ENCODE measurements at places on chromosomes 16 and 17.
A peak's percentile ranks its signal among the peaks of the same experiment; 100 is the strongest.

DNA sequence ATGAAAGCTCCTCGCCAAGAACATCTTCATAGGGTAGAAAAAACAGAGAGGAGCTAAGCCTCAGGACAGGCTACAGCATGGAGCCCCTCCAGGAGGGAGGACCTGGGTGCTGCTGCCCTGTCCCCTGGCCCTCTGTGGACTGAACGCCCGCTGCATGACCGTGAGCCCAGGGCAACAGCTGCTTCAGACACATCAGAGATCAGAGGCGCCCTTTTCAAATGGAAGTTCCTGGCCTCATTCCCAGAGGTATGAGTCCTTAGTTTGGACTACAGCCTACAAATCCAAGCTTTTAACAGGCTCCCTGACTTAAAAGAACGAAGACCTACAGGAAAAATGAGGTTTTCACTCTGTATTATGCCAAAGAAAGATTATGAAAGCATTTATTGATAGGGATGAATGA is 48.5 kb downstream of the ZNF18 start:
- DNase-seq, result no peak

DNA sequence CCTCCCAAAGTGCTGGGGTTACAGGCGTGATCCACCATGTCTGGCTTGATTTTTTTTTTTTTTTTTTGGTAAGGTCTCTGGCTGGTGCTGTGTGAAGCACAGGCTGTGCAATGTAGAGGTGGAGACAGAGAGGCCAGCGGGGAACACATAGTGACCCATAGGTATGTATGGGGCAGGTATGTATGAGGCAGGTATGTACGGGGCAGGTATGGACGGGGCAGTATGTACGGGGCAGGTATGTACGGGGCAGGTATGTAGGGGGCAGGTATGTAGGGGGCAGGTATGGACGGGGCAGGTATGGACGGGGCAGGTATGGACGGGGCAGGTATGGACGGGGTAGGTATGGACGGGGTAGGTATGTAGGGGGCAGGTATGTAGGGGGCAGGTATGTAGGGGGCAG is 5.0 kb downstream of the RPL3L start:
- DNase-seq, result no peak

GRCh38 chr16:81419806-81420205 is 24.8 kb upstream of the CMIP start:
- no peak for DNase-seq

- DNase-seq, result no peak
Observed at GRCh38 chr17:72357764-72358365, 237.0 kb downstream of the SOX9 start.

GRCh38 chr16:83615141-83615952 is 192.4 kb upstream of the HSBP1 start:
- DNase-seq, result no peak

- DNase-seq, result no peak
Observed at GRCh38 chr16:396605-397004, 394 bp upstream of the NME4 start.

DNA sequence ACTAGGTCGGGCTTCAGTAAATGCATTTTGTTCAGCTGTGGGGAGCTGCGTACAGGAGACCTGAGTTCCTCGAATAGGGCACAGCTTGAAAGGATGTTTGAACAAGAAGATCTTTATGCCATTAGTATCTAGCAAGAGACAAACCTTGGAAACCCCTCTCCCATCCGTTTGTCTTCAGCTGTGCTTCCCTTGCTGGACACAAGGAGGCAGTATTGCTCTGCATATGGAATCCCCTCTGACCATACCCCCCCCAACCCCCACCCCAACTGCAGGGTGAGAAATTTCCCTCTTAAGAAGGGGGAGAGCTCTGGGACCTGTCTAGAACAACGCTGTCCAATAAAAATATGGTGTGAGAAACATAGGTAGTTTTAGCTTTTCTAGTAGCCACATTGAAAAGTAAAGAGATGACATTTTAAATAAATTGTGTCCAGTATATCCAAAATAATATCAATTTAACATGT is 1.6 kb downstream of the MRM1 start:
- peak; percentile 54 for DNase-seq

- no peak for DNase-seq
Observed at GRCh38 chr16:4283441-4283840, 10.6 kb upstream of the TFAP4 start.

- no peak for DNase-seq
Observed at GRCh38 chr17:81923302-81924260, 4.0 kb downstream of the MAFG start.

GRCh38 chr17:8126491-8127066 is 2.7 kb upstream of the HES7 start:
- peak; percentile 47 for DNase-seq

GRCh38 chr17:79691931-79692330 is 38.8 kb upstream of the ENPP7 start:
- DNase-seq, result no peak

- no peak for DNase-seq
Observed at GRCh38 chr17:8408371-8408770, 10.7 kb upstream of the RNF222 start.

DNA sequence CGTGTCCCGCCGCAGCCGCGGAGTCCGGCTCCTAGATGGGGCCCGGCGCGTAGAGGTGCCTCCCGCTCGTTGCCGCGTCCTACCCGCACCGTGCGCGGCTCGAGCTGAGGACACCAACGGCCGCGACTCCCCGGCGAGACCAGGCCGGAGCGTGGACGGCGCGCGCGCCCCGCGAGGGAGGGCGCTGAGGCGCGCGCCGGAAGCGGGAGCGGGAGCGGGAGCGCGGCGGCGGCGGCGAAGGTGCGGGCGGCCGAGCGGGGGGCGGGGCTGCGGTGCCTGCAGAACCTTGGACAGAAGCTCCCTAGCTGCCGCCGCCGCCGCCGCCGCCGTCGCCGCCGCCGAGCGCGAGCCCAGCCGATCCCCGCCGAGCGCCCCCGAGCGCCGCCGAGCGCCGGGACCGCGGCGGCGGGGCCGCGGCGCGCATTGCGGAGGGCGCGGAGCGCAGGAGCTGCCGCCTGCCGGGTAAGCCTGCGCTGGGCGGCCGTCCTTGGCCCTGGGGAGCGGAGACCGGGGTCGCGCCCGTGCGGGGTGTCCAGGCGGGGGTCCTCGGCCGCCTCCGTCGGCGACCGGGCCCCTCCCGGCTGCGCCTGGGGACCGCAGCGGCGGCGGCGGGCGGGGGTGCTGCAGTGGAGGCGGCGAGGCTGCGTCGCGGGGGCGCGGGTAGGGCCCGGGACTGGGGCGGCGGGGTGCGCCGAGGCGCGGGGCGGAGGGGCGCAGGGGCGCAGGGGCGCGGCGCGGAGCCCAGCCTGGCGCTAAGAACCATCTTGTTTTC is at the start of gene CDK5R1:
TSS of gene CDK5R1 (plus strand) at position 293 of the 772 bp plus-strand sequence. CDS start 628 bp downstream, outside the sequence.
- DNase-seq, result peak; percentile 68

DNA sequence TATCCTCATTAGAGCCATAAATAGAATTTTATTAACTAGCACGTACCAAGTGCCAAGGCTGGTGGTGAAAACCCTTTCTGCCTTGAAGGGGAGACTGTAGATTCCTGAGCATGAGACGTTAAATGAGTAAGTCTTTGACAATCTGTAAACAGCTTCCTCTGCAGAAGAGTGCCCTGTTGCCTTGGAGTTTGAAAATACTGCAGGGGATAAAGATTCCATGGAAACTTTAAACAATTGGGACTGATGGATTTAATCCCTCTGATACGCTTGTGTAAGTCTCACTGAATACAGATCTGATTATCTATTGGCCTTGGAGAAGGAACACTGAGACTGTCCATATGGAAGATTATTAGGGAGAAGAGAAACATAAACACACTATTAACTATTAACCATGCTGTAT is 1053.4 kb upstream of the RBFOX1 start:
- DNase-seq, result no peak

- no peak for DNase-seq
Observed at GRCh38 chr17:29640413-29640812, 17.7 kb upstream of the CORO6 start.

GRCh38 chr17:72985882-72986720 is 106.4 kb downstream of the SLC39A11 start:
- peak; percentile 15 for DNase-seq

DNA sequence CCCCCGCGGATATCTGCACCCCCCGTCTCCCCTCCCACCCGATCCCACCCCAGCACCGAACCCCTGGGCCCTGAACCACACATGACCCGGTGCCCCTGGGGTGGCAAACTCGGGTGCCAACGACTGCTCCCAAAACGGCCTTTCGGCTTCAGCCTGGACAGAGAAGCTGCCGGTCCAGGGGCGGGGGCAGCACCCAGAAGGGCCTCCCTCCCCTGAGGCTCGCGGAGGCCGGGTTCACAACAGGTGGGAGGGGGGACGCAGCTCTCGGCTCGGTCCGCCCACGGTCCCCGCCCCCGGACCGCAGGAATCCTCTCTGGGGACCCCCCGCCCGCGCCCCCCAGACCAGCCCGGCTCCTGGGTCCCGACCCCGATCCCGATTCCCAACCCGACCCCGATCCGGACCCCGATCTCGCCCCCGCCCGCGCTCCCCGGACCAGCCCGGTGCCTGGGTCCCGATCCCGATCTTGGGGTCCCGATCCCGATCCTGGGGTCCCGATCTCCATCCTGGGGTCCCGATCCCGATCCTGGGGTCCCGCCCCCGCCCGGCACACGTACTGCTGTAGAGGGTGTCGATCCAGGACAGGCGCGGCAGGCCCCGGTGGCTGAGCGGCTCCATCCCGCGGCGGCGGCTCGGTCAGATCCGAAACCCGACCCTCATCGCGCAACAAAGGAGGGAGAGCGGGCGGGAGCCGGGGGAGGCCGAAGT is 516 bp downstream of the ABR start:
- DNase-seq, result peak; percentile 15

DNA sequence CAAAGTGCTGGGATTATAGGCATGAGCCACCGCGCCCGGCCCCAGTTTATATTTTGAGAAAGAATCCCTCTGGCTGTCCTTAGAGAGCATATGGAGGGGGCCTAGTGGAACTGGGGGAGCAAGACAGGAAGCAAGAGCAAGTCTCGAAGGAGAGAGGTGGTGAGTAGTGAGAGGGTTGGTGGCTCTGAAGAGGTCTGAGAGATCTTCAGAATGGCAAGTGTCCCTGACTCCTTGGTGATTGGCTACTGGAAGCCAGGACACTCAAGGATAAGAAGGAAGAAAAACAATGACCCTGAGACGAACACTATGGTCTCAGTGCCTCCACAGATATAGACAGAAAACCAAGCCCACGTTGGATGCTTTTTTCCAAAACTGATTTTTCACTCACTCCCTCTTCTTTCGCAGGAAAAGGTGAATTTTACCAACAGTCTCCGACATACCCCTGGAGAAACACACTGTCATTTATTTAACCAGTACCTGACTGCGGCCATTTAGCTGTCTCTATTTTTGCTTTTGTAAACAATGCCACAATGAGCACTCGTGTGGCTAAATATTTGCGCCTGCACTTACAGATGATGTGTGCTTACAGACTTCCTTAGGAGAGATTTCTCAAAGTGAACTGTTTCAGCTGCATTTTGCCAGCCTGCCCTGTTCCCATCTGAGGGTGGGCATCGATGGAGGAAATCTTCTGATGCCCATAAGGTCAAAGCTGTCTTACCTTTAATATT is 15.9 kb upstream of the DOK4 start:
- DNase-seq, result no peak

DNA sequence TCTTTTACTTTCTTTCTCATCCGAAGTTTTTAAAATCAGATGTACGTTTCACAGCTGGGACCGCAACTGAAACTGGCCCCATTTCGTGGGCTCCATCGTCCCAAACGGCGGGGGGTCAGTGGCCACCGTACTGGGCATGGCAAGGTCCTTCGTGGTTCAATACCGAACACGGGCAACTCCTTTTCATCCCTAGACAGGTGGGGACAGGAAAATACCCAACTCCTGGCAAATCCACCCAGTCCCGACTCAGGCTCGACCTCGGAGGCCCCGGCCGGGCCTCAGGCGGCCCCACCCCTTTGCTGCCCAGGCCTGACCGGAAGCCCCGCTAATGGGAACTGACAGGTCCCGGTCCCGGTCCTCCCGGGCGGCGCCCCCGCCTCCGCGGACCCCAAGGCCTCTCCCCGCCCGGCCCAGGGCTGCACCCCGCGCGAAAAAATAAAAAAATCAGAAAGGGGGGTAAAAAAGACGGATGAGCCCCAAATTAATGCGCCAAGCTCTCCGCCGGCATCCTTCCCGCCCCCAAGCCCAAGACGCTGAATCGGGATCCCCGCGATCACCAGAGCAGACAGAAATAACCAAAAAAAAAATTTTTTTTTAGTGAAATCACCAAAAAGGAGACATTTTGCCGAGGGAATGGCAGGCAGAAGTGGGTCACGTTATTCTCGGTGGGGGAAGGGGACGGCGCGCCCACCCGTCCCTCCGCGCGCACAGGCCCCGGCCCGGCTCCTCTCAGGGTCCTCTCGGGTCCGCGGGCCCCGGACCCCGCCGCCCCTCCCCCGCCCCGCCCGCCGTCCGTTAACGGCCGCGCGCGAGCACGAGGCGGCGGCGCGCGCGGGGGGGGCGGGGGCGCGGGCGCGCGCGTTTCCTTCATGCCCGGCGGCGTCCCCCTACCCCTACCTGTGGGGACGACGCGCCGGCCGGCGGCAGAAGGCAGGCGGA is 562 bp downstream of the ZC3H7A start:
- no peak for DNase-seq

- DNase-seq, result no peak
Observed at GRCh38 chr16:89561884-89562599, 1.6 kb downstream of the RPL13 start.

DNA sequence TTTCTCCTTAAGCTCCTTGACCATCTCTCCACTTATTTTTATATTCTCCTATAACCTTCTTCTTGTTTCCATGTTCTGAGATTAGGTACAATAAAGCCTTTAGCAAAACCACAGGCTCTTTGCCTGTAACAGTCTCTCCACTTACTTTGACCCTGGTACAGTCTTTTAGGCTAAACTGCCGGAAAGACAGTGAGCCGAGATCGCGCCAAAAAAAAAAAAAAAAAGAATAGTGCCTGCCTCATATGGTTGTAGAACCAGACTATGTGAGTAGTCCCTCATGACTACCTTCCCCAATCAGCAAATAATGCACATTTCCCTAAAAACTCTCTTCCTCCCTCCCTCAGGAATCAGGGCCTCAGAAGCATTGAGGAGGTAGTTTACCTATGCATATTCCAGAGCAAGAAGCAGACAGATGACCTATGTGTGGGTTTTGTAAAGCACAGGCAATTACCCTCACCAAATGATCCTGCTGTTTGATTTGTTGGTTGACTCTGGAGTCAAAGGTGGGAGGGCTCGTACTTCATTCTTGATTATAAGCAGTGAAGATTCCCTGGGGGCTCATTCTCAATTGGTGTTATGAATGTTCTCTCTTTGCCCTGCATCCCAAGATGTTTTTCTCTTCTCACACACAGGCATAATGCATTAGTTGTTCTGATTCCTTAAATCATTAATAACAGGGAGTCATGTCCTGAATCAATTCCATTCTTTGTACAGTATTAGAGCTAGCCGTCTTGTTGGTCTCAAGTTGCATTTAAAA is 8.9 kb upstream of the NME1 start:
- DNase-seq, result no peak
